Mesenchymal stem cell (in vitro differentiated cells and primary cell): ENCODE measurements at places on chromosomes 1 and 21.

- no peak for DNase-seq
Observed at GRCh38 chr1:110502402-110503151, 16.4 kb downstream of the KCNA10 start.

DNA sequence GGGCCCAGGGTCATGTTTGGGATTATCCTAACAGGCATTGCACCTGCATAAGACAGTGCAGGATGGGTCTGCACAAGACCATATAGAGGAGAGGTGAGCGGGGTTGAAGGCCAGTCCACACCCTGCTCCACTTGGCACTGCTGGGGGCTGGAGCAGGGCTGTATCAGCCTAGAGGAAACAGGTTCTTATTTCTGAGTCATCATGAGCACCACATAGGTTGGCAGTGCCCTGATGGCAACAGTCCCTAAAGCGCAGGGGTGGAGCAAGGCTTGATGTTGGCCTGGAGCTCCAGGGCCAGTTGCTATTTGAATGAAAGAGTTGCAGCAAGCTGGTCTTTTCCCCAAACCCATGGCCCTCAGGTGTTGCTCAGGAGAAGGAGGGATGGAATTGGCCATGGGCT is 29.8 kb upstream of the BMP8B start:
- DNase-seq, result no peak

DNA sequence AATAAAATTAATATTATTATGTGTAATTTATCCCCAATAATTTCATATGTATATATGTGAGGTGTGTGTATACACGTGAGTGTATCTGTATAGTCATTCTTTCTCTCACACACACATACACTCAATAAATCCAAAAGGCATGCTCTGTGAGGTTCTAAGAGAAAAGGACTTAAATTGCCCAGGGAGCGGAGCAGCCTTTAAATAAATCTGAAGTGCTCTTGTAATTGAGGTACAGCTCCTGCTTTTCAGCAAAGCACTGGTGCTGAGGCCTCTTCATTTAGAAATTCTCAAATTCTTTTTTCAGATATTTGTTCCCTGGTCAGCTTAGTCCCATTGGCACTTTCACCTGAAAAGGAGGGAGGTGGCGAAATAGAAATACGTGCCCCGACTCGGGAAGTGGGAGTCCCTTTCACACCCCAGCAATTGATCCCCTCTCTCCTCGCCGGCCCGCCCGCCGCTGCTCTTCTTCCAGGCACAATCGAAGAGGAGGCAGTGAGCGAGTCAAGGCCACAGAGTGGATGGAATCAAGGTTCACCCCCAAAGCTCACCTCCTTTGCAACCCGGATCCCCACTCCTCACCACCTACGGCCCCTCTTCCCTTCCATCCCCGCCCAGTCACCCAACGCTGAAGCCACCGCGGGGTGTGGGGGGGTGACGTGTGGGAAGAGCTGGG is 944 bp downstream of the PLPPR5 start:
- DNase-seq, result no peak

GRCh38 chr1:203985044-203985443 is 87.9 kb upstream of the SOX13 start:
- no peak for DNase-seq

DNA sequence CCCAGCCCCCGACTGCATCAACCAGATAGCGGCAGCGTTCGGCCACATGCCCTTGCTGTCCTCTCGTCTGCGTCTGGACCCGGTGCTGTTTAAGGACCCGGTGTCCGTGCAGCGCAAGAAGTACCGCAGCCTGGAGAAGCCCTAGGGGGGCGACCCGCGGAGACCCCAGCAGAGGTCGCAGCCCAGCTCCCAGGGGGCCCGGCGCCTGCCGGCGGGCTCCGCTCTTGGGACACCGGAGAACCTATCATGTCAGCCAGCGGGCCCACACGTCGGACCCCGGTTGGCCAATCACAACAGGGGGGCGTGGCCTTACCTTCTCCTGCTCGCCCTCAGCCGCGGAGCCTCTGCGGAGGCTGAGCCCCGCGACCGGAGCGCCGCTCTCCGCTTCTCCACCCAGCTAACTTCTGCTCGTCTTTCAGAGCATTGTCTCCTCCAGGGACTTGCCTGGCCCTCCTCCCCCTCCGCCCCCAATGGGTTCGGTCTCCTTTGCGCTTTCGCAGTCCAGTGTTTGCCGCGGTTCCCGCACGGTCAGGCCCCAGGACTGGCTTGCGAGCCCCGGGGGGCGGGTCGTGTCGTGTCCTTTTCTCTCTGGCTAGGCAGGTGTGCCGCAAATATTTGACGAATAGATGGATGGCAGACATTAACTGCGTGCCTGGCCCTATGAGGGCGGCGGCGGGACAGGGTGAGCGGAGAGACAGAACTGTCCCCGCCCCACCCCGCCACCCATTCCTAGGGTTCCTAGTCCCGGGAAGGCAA is 10.5 kb downstream of the SLC30A2 start:
- DNase-seq, result peak; percentile 94

DNA sequence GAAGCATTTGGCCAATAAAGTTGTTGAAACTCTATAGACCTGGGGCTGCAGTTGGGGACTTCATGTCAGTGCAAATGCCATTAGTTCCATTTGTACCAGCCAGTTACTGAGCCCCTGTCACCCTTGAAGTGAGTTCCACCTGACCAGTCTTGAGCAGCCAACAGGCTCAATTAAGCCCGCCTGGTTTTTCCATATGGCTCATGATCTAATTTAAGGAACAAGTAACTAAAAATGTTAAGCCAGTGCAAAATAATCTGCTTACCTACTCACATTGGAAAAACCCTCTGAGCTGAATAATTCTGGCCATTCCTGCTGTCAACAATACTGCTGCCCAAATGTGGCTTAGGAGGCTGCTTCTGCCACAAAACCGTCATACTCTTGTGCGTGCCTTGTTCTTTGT is 21.6 kb downstream of the NSUN4 start:
- DNase-seq, result no peak

DNA sequence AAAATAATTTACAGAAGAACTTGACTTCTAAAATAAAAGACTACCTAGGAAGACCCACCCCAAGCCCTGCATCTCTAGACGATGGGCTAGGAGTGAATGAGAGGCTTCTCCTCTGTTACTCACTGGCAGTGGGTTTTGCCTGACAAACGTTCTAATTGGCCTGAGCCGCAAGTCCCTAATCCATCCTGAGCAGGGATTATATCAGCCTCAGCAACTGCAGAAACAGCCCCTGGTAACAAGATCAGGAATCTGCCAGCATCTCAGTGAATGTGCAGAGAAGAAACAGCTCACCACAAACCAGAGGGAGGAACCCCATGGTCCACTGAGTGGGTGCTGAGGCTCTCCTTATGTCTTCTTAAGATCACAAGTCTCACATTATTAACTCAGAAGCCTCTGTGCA is 240.6 kb downstream of the BRINP2 start:
- DNase-seq, result no peak

GRCh38 chr1:13753636-13754402 is 53.8 kb downstream of the PRDM2 start:
- no peak for DNase-seq

DNA sequence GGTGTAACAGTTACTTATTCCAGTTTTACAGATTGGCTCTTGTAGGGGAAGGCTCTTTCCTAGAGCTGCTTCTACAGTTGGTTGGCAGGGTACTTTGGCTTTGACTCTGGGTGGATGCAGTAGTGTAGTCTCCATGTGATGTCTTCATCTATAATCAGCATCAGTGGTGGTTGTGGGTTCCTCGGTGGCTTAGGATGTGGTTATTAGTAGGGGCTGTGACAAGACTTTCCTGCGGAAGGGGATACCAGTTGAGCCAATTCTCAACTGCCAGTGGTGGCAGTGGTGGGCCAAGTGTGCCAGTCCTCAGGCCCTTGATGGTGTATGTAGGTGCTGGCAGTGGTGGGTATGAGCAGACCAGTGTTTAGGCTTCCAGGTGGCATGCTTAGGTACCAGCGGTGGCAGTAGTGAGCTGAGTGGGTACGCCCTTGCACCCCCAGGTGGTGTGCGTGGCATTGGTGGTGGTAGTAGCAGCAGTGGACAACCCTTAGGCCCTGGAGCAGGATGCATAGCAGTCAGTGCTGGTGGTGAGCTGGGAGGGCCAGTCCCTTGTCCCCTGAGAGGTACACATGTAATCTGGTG is 27.2 kb upstream of the KLF18 start:
- DNase-seq, result no peak

DNA sequence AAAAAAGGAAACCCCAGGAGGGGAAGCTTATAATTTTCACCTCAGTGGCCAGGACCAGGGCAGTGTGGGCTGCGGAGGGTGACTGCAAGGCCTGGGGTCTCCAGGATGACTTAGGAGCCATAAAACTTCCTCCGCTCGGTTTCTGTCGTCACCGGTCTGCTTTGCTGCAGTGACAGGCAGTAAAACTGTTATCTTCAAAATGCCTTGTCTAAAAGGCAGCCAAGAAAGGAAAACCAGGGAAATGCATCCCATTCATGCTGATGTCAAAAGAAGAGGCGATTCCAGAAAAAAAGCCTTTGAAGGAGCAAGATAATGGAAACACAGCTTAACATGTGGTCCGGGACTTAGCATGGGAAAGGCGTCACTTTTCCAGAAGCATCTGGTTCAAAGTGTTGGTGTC is 42.0 kb downstream of the COL6A1 start:
- DNase-seq, result peak; percentile 59

DNA sequence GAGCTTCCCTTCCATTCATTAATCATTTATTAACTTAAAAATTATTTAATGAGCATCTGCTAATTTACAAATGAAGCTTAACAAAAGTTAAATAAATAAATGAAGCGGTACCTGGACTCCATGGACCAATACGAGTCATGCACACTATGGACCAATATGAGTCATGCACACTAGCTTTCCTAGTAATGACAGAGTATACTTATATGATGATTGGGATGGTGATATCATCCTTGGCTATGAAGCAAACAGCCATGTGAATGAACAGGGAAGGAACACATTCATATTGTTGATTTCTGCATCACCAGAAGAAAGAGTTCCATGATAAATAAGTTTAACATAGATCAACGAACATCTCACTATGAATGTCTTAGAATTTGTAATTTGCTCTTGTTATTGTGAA is 109.9 kb downstream of the SPAG17 start:
- no peak for DNase-seq

GRCh38 chr1:233614743-233615521 is 1.0 kb downstream of the KCNK1 start:
- no peak for DNase-seq

DNA sequence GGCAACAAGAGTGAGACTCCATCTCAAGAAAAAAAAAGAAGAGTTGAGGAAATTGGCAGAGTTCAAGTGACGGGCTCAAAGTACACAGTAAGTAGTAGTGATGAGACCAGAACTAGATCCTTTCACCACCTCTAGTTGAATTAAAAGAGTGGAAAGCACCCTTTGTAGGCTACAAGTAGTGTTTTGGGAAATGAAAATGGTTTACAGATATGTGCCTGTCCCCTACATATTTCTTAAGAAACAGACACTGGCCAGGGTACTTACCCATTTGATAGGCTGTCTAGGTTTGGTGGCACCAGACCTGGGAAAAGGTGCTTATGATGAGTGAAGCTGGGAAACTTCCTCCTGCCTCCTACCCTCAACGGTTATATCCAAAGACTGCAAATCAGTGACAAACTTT is 163.7 kb upstream of the BEND5 start:
- DNase-seq, result no peak

DNA sequence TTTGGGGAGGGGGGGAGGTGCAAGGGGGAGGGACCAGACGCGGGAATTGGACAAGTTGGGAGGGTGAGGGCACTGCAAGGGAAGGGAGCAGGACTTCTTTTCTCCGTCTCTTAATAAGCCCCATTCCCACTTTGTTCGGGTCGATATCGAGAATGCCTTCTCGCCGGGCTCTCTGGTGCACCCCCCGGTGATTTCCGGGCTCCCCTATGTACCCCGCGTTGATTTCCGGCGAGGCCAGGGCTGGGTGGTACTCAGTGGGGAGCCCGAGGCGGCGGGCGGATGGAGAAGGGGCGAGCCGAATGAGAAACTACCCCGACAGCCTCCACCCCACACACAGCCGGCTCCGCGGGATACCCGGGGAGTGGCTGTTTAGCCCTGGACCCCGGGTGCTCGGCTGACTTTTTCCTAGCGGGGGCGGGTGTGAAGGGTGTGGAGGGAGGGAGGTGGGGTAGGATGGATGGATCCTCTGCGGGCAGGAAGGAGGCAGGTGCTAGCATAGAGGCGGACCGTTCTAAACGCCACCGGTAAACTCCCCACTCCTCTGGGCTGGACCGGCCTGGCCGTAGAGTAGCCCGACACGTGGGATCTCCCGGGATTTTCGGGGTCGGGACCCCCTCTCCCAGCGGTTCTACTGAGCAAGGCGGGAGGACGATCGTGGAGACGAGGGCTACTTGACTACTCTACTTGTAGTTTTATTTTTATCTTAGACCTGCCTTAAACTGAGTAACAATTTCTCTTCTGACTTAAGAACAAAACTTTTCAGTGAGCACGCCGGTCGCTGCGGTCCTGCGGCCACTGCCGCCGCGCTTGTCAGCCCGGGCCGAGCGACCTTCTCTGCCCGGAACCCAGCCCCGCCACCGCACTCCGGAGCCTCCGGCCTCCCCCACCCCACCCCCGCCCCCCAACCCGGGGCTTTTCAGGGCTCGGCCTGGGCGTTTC is 1.0 kb downstream of the RNF220 start:
- peak; percentile 32 for DNase-seq

GRCh38 chr1:110626889-110627288 is 20.7 kb upstream of the KCNA2 start:
- DNase-seq, result no peak

DNA sequence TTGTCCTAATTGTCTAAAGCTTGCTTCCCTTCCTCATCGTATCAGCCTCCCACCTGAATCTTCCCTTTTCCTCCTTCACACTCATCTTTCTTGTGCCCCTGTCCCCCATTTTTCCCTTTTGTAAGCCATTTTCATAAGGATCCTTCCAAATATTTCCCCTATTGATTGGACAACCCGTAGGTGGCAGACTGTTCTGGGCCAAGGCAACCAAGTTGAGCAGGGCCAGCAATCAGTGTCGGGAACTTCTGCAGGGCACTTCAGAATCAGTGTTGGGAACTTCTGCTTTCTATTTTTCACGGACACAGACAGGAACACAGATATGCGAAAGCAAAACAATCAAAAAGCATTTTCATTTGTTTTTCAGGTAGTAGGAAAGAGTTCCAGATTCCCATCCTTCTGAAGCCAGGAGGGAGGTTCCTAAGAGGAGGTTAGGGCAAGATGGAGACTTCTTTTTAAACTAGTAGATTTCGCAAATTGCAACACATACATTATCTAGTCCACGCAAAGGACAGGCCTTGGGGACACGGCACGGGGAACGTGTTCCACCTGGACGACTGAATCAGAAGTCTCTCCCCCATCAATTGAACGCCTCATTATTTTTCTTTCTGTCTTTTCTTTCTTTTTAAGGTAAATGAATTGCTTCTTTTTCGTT is 691 bp upstream of the MPZL1 start:
- DNase-seq, result peak; percentile 66

- DNase-seq, result no peak
Observed at GRCh38 chr1:209996348-209996747, 58.3 kb downstream of the SYT14 start.
